ENCODE measurements at places on chromosomes 7 and 10.

GRCh38 chr10:28332726-28333125 lies 29.9 kb upstream of the MPP7 start:
- DNase-seq, result no peak

DNA sequence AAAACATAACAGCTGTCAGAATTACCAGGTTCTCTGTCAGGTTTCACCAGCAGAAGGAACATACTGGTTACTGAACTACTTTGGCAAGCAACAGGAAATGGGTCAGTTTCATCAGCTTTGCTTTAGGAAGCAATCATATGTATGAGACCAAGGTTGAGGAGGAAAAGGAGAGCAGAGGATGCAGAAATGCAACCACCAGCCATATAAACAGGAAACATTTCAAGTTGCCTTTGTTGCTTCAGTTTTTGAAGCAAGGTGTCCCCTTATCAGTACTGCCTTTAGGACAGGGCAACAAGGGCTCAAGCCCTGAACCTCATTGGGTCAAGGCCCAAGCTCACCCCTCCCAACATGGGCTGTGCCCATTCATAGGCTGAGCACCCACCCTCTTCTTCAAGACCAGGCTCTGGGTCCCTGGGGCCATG lies 10.2 kb downstream of the HIPK2 start:
- no peak for DNase-seq

- no peak for DNase-seq
Observed at GRCh38 chr10:78588194-78588811, 480.5 kb upstream of the ZMIZ1 start.

GRCh38 chr7:158534598-158534997 lies 53.0 kb downstream of the PTPRN2 start:
- no peak for DNase-seq

GRCh38 chr7:37410305-37411229 lies 38.1 kb downstream of the ELMO1 start:
- DNase-seq, result no peak

DNA sequence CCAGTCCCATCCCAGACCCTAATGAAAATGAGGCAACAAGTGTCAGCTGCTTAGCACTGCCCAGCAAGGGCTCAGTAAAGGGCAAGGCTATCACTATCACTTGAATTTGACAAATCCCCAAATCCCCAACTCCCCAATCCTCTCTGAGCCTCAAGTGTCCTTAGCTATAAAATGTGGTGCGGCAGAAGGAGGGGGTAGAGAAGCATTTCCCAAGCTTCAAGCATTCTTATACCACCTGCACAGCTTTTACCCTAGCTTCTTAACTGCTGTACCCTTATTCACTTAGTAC lies 41.6 kb downstream of the XPNPEP1 start:
- DNase-seq, result no peak

- no peak for DNase-seq
Observed at GRCh38 chr10:130771491-130771946, 540.0 kb downstream of the TCERG1L start.

GRCh38 chr10:6309816-6310215 lies 107.1 kb downstream of the PFKFB3 start:
- DNase-seq, result no peak

GRCh38 chr7:92375013-92375412 lies 72.3 kb upstream of the GATAD1 start:
- no peak for DNase-seq

DNA sequence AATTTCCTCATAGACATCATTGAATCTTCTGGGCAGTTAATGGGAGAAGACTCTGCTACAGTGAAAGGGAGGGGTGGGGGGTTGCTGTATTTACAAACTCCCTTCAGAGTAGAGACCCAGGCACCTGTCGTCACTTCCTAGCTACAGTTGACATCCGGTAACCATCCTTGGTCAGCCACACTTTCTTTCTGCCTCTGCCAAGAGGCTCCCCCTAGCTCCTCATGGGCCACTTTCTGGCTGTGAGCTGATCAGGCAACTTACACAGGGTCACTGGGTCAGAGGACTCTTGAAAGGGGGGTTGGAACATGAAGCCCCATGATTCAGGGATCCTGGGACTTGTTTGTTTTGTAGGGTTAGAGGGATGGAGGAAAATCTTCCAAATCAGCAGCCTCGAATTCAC lies 1.2 kb downstream of the TECPR1 start:
- DNase-seq, result no peak

Data from Panc1 (cell line).